CD4-positive, alpha-beta T cell treated with Interleukin-1 beta for 1 hour (primary cell): ENCODE measurements at places on chromosomes 3 and 15.

- DNase-seq = no peak
Measured at GRCh38 chr3:142492184-142492583, 44.3 kb upstream of the XRN1 start.

GRCh38 chr3:34808287-34808686 is 831.0 kb upstream of the ARPP21 start:
- no peak for DNase-seq

- no peak for DNase-seq
Measured at GRCh38 chr15:41513506-41514227, at the start of gene LTK. TSS of gene LTK (minus strand) at chr15:41513827. CDS start at chr15:41513709, 118 bp downstream.

DNA sequence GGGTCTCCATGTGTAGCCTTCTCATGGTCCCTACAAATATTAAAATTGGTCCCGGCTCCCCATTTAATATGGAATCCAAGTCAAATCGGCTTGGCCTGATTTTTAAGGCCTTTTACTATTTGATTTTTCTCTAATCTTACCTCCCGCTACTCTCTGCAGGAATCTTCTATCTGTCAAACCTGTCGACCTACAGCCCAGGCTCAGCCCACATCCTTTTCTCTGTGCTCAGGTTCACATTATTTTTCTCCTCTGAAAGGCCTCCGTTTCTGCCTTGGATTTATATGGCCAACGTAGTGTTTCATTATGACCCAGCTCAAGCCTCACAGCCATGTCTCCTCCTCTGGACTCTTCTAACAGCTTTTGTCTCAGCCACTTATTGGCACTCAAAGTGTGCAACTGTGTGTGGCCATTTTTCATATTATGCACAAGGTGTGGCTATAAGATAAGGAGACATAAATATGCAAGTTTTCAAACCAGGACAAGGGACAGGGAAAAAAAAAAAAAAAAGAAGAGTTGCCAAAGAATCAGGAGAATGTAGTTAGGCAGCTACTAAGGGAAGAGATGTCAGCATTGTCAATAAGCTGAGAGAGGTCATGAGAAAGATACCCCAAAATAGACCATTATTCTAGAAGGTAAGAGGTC is 2.1 kb upstream of the GLCE start:
- DNase-seq = no peak

GRCh38 chr3:135975053-135975452 is 9.5 kb downstream of the PPP2R3A start:
- no peak for DNase-seq

- DNase-seq = no peak
Measured at GRCh38 chr3:65560133-65560532, 478.6 kb downstream of the MAGI1 start.

GRCh38 chr15:73927003-73927475 is 777 bp downstream of the LOXL1 start:
- DNase-seq = peak; percentile 37

- DNase-seq = no peak
Measured at GRCh38 chr15:52263563-52264282, 31.9 kb downstream of the MYO5C start.

DNA sequence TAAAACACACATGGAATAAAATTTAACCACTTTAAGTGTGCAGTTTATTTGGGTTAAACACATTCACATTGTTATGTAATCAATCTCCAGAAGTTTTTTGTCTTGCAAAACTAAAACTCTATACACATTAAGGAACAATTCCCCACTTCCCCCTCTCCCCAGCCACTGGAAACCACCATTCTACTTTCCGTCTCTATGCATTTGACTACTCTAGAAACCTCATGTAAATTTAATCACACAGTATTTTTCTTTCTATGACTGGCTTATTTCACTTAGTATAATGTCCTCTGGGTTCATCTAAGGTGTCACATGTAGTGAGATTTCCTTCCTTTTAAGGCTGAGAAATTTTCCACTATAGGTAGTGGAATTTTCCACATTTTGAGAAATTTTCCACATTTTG is 568.7 kb upstream of the UBE2E2 start:
- no peak for DNase-seq

- no peak for DNase-seq
Measured at GRCh38 chr3:4245671-4246070, 57.5 kb upstream of the SETMAR start.

DNA sequence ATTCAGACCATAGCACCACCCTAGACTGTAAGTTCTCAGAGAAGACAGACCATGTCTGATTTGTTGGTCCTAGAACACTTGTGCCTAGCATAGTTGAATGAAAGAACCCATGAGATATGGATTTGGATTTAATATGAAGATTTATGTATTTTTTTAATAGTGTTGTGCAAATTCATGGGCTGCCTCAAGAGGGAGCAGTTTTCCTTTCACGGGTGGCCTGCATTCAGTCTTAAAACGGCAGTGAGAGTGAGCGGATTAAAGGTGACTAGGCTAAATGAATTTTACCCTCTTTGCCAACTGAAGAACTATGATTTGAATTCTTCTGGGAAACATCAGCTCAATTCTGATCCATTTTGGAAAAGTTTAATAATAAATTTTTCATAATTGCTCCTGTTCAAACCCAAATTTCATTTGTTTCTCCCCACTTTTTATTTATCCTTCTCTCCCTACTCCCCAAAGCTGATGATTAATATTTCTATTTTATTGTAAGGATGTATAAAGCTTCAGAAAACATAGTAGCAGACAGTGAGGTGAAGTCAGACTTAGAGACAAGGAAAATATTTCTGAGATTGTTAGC is 67.3 kb downstream of the MORC1 start:
- no peak for DNase-seq

DNA sequence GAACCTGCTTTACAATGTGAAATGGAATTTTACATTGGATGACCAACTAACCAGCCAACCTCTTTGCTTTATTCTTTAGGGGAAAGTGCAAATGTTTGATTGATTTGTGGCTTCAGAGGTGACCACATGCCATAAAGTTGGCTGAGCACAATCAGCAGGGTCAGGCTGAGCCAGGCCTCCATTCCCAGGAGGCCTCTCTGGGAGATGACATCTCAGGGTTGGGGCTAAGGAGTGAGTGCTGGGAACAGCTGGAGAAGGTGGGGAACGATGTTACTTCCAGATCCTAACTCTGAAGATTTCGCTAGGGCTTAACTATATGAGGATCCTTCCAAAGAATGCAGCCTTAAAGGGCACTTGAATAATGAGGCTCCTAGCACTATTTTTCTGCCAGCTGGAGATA is 131.7 kb downstream of the ATP10A start:
- no peak for DNase-seq

GRCh38 chr3:73766599-73767381 is 142.0 kb upstream of the PDZRN3 start:
- DNase-seq = no peak

DNA sequence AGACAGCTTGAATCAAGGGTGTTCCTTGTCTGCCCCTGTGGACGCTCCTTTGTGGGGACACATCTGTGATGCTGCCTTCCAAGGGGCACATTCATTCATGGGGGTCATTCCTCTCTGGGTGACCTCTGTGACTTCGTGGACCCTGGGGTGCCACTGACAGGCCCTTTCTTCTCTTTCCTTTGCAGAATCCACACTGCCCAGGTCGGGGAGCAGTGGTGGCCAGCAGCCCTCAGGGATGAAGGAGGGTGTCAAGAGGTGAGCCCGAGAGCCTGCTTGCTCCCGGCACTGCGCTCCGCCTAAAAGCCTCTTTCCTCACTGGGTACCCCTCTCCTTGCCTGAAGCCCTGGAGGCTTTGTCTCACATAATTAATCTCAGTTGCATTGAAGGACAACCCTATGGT is 26.3 kb downstream of the CHCHD6 start:
- DNase-seq = no peak

- DNase-seq = no peak
Measured at GRCh38 chr15:27563765-27564370, 535.2 kb downstream of the OCA2 start.

DNA sequence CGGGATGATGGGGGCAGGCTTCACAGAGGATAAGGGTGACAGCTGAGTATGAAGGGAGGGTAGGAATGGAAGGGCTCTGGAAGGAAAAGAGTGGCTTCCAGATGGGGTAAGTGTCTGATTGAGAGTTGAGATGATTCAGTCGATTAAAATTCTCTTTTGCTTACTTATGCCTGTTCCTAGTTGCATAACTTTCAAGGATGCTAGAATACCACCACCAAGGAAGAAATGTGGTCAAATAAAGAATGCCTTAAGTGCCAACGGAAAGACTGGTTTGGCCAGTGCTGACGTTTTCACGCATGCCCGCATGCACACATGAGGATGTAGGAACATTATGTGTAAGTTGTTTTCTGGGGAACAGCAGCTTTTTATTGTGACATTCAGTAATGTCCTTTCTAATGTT is 263.4 kb upstream of the WNT5A start:
- no peak for DNase-seq
